Mesendoderm (in vitro differentiated cells): ENCODE measurements at places on chromosomes 2 and 18.

DNA sequence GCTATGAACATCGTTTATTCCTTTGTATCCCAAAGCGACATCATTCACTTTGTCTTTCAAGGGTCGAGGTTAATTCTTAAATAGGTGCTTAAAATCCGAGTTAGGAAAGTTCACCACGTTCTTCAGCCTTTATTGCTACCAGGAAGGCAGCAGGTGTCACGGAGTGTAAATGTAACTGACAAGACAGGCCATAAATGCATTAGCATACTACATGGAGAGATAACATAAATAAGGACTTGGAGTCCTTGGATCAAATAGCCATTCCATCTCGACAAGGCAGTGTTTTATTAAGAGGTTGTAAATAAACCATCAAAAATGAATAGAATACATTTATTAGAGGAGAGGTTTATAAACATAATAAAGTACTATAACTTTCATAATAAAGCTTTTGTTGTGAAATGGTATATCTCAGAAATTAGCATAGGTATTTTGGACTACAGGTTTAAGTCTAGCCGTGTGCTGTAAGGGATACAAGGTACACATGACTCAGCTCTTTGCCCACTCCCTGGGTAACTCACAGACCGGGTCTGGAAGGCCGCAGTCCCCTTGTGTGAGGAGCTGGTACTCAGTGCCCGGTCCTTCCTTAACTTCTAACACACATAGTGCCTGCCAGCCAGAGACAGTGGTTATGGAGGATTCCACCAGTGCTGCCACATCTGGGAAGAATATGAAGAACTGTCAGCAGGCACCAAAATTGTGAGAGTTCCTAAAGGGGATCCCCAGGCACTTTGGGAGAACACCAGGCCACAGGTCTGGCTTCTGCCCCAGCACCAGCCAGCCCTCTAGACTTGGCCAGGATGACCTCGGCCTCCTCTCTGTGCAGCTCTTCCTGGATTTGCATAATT is 29.4 kb downstream of the CAPN13 start:
- no peak for DNase-seq

- DNase-seq, result peak; percentile 67
These were observed 289.6 kb downstream of the SOCS6 start for GRCh38 chr18:70578480-70578879.

DNA sequence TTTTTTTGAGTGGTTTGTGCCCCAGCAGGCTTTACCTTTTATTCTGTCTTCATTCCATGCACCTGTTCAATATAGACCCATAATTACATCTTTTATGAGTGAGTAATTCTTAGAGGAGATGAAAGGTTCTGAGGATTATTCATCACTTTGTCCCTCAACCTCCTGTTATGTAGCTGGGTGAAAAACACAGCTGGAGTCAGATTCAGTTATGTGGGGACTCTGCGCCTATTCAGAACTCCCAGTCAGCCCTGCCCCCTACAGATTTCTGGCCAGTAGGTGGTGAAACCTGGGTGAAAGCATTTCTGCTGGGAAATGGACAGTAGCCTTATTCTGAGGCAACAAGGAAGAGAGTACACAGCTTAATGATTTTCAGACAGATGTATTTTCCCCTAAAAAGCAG is 107.8 kb downstream of the MGAT5 start:
- no peak for DNase-seq

DNA sequence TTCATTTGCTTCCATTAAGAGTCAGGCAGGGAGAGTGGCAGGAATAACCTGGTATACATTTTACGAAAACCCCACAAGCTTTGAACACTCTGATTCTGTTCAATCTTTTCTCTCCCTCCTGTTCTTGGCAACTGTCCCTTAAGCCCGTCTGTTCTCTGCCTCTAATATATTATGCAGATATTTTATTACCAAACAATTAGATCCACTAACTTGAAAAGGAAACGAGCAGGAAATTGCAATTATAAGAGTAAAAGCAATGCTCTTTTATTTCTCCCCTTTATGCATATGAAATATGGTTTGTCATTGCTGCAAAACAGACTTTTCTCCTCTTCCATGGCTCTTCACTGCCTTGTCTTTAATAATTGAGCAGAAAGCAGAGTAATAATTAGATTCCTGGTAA is 149.1 kb upstream of the CELF4 start:
- DNase-seq, result no peak

GRCh38 chr2:150041722-150042425 is 445.6 kb downstream of the RND3 start:
- DNase-seq, result no peak

DNA sequence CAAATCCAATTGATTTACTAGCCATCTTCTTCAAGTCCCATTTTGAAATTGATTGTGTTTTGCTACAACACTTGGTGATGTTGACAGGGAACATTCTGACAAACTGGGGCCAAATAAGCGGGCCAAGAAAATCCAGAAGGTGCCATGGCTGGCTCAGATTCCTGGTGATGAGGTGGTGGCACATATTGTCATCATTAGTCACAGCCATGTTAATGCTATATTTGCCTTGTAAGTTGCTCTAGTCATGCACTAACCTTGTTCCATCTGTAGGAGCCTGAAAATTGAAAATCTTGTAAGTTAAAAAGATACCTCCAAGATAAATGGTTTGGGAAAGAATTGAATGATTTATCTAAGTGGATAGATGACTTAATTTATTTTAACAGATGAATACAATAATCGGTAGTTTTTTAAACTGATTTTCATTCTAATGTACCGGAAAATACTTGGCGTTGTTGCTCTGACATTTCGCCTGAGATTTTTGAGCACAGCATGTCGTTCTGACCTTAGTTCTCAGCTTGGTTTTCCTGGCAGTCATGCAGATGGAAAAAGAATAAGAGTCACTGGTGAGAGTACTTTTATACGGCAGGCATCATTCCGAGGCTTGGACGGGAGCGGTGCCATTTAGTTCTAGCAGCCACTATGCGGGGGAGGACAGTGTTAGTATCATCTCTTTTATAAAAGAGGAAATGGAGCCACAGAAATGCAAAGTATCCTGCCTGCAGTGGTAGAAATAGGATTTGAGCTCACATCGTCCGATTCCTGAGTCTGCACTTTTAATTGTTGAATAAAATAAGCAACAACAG is 133.9 kb downstream of the ZNF532 start:
- peak; percentile 21 for DNase-seq

GRCh38 chr2:78061301-78061700 is 539.1 kb upstream of the LRRTM4 start:
- peak; percentile 20 for DNase-seq

GRCh38 chr2:109173311-109174171 is 44.5 kb downstream of the SH3RF3 start:
- peak; percentile 74 for DNase-seq

DNA sequence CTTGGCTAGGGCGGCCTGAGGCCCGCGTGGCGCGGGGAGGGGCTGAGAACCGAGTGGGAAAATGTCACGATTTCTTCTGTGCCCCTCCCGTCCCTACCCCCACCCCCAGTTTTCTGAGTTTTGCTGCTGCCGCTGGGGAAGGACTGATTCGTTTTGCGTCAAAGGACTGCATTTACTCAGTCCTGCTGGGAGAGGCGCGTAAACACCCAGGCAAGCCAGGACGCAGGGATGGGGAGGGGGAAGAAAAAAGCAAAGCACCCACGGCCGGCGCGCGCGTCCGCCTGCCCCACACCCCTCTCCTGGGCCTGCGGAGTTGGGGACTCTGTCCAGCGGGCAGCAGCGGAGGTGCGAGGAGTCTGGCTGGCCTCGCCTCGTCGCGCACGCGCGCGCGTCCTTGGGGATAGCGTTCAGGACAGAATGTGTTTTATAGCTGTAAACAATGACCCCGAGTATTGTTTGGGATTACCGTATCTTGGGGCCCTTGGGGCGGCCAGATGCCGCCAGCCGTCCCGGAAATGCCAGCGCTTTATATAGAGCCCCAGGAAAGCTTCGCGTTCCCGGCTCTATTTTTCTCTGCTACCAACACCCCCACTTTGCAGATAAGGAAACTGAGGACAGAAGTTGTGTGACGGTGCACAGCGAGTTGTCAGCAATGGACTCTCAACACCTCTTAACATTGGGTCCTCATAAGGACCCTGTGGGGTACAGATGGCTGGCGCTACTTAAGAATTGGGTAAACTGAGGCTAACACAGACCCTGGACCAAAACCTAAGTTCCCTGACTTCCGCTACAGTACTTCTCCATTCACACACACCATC is 1.7 kb upstream of the FOSL2 start:
- peak; percentile 82 for DNase-seq

DNA sequence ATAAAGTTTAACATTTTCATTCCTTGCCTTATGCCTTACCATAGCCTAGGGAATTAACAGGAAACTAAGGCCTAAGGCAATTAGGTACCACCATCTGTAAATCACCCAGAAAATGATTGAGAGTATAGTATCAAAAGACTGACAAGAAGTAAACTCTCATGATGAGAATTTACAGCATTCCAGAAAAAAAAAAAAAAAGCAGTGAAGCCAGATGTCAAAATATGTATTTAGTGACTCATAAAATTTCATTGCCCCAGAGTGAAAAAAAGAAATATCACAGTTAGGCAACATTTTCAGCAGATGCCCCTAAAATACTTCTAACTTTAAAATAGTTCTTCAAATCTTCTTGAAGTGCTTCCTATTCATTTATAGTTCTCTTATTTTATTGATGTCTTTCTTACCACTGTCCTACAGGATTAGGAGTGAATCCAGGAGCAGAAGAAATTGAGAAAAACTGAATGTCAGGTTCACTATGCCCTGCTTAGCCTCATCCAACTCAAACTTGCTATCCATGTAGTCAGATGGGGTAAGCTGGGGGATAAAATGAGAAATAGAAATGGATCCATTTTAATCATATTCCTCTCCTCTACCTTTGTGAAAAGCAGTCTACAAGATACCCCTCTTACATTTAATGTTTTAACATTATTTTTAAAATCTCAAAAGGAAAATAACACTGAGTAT is 57.3 kb upstream of the TANK start:
- DNase-seq, result no peak

GRCh38 chr2:100196786-100197494 is 54.5 kb upstream of the AFF3 start:
- no peak for DNase-seq

DNA sequence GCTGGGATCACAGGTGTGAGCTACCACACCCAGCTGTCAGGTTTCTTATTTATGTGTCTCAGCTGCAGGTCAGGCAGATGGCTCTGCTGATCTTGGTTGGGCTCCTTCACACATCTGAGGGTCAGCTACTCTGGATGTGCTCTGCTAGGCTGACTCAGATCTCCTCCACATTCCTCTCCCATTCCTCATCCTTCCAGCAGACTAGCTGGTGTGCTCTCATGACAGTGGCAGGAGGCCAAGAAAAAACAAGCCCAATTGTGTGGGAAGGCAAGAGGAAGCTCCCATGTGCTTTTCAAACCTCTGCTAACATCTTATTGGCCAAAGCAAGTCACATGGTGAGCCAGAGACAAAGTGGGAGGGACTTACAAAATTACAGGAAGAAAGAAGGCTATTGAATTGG is 11.7 kb upstream of the MSH6 start:
- peak; percentile 93 for DNase-seq

GRCh38 chr2:188395903-188396689 is 104.4 kb downstream of the GULP1 start:
- DNase-seq, result peak; percentile 42

DNA sequence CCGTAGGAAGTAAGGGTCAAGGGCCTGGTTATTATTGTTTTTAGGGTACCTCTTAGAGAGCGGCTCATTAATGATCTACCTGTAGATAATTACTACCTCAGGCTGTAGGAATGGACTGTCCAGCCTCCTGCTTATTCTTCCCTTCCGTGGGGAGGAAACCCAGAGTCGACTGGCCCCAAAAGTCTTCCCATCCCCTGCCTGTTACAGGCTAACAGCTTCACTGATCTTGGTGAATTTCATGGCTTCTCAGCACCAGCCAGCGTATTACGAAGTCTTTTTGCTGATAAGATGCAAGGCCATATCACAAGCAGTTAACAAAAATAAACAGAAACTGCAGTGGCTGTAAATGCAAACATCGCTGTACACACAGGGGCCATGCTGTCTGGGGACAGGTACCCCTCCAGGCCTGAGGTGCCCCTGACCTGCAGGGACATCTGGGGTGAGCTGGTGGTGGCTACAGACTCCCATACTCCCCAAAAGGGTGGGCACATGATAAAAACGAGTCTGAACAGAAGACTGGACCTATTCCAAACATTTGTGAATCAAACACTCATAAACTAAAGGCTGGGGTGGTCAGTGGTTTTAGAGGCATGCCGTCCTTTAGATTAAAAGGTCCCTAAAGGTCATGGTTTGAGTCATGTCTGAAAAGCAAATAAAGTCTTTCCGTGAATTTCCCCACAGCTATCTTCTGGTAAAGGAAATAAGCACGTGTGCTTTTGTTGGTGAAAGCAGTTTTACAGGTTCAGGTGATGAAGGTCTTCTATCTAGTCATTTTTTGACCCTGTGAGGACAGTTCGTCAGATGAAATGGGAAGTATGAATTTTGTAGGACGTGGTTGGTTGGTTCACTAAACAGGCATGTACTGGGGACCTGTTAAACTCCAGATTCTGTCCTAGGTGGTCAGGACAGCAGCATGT is 36.7 kb downstream of the TTC39C start:
- no peak for DNase-seq

- no peak for DNase-seq
These were observed 13.9 kb downstream of the ANTXR1 start for GRCh38 chr2:69026691-69027459.

DNA sequence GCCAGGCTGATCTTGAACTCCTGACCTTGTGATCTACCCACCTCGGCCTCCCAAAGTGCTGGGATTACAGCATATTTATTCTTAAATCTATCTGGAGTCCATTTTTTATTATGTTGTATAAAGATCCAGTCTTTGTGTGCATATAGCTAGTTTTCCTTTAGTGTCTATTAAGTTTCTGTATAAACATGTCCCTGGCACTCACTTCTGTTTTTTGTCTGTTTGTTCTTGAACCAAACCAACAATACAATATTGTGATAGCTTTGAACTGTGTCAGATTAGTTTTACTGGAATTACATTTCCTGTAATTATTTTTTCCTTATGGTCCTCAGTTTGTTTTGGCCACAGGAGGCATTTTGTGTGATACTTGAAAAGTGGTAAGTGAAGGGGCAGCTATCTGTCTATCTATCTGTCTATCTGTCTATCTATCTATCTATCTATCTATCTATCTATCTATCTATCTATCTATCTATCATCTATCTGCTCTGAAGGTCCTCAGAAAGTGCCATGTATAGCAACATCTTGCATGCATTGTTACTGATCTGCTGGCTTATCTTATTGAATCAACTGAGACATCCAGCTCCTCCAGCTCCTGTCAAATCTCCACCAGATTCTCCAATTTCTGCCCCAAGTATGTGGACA is 70.9 kb upstream of the ACVR1 start:
- no peak for DNase-seq

GRCh38 chr2:231353469-231353868 is 42.0 kb upstream of the B3GNT7 start:
- DNase-seq, result no peak

GRCh38 chr2:24392542-24393059 is 32.3 kb upstream of the ITSN2 start:
- DNase-seq, result no peak

GRCh38 chr2:205020673-205021072 is 475.4 kb downstream of the PARD3B start:
- DNase-seq, result no peak

DNA sequence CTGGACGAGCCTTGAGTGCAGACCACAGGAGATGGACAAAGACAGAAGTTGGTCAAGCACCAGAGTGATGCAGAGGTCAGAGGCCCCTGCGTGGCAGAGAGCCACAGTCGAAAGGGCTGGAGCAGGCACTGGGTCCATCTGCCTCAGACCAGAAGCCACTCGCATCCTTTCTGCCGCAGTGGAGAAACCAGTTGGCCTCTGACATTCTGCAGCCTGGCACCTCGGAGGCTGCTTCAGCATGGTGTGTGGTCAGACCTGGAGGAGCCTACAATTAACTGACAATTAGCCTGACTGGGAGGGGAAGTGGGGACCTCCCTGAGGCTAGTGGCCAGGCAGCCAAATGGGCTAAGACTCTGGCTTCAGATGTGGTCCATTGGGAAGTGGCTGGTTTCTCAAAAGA is 111.1 kb downstream of the SGPP2 start:
- no peak for DNase-seq
